ENCODE measurements at places on chromosomes 12 and 14.

- no peak for DNase-seq
Observed at GRCh38 chr14:76714470-76714869, 46.8 kb upstream of the VASH1 start.

GRCh38 chr12:53755451-53755891 is 3.7 kb upstream of the CISTR start:
- DNase-seq: no peak

DNA sequence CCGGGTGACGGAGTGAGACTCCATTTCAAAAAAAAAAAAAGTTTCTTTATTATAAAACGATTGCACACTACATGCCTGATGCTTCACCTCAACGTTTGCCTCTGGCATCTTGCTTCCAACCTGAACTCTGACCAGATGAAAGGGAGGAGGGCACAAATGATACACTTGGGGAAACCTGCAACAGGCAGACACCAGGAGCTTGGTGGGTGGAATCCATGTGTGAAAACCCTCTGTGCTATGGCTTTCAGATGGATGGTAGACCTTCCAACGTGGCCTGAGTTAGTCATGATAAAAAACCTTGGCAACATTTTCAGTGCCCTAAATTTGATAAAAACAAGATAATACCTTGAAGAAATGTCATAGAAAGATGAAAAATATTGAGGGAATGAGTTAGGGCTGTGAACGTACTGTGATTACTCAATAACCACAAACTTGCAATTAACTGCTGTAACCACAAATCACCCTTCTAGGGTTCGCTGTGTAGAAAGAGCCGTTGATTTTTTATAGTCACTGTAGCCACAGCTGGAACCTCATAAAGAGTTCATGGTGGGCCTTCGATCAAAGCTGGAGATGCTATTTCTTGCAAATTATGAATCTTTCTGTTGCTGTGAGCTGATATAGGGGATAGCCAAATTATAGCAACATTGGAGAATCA is 26.1 kb upstream of the GZMB start:
- DNase-seq: no peak

GRCh38 chr12:116194935-116195431 is 82.5 kb downstream of the MED13L start:
- no peak for DNase-seq

- no peak for DNase-seq
Observed at GRCh38 chr14:98171654-98172053, 1100.3 kb downstream of the BCL11B start.

GRCh38 chr14:77369285-77369684 is 7.6 kb downstream of the TMED8 start:
- no peak for DNase-seq

- DNase-seq: no peak
Observed at GRCh38 chr12:131455581-131456110, 255.2 kb upstream of the SFSWAP start.

DNA sequence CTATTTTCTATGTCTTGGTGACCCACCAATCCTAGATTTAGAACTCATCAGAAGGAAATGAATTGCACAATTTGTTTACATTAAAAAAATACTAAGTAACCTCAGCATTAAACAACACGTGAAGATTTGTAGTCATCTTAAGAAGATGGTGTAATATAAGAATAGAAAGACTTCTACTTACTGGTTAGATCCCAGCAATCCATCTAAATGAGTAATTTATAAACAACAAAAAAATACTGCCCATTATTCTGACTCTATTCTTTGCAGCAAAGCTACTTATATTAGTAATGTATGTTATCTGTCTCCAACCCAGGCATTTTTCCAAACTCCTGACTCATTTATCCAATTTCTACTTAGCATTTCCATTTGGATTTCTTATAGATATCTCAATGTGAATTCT is 67.8 kb downstream of the CD163L1 start:
- DNase-seq: no peak

DNA sequence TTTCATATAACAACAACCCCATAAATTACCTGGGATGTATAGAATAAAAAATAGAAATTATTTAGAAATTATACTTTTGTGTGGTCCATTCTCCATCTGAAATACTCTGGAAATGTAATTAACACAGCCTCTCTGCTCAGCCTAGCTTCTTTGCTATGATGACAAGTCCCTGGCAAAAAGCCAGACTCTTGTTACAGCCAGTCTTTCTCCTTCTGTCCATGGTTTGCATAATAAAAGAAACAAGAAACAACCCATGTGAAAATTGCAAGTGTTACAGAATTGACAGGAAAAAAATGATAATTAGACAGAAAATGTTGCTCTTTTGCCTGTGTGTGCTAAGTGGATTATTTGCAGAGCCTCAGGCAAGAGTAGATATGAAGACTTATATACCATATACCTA is 61.3 kb downstream of the C12orf50 start:
- no peak for DNase-seq

DNA sequence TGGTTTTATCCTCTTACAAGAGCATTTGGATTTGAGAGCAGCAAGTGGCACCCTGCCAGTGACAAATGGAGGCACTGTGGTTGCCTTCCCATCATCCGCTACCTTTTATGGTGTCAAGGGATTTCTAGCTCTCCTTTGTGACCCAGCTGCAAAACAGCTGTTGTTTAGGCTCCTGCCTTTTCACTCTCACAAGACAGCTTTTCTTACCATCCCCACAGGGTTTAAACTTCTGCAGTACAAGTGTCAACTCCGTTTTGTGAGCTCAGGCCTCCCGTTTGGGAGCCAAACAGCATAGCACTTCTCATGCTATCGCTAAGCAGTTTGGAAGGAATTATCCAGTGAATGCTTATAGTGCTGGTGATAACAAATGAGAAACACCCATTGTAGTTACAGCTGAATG is 331.4 kb downstream of the TMTC2 start:
- no peak for DNase-seq

- no peak for DNase-seq
Observed at GRCh38 chr12:20044846-20045245, 323.5 kb upstream of the PDE3A start.

DNA sequence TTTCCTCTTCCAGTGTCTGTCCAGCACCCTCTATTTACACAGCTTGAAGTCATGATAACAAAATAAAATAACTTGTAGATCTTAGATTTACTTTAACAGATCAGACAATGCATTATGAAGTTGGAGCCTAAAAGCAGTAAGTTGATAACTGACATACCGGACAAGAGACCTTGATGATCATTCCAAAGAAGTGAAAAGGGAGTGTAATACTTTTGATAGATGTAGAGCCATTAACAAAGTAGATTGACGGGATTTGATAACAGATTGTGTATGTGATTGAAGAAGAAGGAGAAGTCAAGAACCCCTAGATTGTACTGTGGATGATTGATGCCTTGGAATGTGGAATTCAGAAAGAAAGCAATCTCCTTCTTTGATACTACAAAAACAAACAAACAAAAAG is 403.8 kb upstream of the MGAT4C start:
- DNase-seq: no peak

- DNase-seq: no peak
Observed at GRCh38 chr12:46450279-46450748, 77.7 kb upstream of the SLC38A2 start.

DNA sequence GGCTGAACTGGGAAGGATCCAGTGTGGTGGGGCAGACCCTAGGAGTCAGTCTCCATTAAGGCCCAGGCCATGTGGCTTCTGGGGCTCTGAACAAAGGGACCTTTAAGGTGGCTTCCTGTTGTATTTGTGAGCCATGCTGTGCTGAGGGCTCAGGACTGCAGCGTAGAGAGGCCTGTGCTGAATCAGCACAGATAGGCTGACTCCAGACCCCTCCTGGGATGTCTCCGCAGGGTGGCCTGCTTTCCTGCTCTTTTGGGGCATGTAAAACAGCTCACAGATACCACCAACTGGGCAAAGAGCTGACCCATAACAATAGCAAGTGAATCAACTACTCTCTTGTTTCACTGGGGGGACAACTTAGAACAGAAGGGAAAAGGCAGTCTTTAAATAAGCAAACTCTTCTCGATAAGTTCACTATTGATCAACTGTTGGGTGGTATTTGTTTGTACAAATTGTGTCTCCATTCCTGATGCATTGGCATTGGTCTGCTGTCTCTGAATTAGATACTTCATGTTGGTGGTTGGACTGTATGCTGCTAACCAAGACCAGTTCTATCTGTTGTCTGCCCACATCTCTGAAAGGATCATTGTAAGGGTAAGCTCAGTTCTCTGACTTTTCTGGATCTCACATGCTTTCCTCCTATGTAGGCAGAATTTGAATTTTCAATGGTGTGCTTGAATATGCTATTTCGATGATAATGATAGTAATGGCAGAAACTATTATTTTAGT is 71.8 kb downstream of the MYRFL start:
- no peak for DNase-seq

DNA sequence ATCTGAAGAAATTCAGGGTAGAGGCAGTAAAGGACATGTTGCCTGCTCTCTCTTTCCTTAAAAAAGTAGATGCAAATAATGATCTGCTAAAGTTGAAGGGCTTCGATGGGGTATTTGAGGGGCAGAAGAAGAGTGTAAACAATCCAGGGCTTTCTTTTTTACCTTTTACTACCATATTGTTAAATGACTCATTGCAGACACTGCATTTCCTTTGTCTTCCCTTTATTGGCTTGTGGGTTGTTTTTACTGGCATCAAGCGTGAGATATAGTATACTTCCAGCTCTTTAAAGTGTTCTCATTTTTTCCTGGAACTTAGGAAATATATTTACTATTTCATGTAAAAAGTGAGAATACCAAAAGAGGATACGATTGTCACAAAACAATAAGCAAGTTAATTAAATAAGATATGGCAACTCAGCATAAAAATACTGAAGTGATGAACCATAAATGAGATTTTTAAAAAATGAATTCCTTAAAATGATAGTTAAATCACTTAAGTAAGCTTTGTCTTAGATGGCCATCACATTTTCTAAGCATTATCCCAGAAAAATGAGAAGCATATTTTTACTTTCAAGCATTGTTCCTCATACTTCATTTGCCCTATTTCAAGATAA is 72.3 kb upstream of the KRAS start:
- no peak for DNase-seq

GRCh38 chr14:103521951-103522563 is 573 bp downstream of the CKB start:
- DNase-seq: no peak

DNA sequence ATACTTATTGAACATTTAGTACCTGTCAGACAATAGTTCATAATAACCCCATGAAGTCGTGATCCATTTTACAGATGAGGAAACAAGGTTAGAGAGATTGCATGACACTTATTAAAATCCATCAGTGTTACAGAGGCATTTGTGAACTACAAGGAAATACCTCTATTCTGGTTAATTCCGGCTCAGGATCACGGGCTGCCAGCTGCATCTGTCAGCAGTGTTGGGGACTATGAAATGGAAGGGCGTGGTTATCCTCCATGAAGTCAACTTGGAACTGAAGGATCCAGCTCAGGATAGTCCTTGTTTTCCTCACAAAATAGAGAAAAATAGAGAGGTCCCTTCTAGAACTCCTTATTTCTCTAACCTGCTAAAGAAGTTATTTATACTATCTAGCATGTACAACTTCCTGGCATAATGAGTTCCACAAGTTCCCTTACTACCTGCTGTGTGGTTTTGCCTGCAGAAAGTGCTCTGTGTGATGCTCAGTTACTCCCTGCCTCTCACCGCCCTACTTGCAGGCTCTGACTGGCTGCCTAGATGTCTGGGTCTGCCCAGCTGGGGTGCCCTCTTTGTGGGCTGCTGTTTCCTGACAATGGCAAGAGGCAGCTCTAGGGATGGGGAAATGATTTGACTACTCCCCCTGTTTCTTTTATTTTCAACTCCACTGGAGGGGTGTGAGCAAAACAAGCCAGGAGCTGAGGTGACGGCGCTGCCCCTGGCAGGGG is 36.8 kb downstream of the PLXNC1 start:
- DNase-seq: no peak

- no peak for DNase-seq
Observed at GRCh38 chr12:87518481-87518880, 510.7 kb downstream of the C12orf50 start.

DNA sequence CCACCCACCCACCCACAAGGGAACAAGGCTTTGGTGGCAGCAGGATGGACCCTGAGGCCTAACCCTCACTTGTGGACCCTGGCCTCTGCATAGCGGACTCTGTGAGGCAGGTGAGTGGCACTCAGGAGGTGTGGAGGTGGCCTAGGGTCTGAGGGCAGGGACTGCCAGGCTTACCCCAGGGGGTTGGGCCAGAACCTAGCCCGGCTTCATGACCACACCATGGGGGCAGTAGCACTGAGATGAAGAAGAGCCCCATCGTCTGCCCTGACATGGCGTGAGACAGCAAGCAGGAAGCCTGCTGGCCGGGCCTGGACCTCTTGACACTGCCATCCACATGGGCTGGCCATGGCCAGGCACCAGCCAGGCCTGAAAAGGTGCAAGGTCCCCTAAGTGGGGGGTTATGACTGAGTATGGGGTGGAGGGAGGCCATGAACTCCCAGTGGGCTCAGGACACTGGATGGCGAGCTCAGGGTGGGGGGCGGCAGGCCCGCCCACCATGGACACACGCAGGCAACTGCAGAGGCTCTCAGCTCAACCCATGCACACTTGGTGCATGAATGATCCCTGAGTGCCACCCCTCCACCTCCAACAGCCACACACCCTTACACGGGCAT is 29.3 kb downstream of the JAG2 start:
- no peak for DNase-seq

GRCh38 chr14:52706286-52706685 is 714 bp upstream of the PSMC6 start:
- no peak for DNase-seq

DNA sequence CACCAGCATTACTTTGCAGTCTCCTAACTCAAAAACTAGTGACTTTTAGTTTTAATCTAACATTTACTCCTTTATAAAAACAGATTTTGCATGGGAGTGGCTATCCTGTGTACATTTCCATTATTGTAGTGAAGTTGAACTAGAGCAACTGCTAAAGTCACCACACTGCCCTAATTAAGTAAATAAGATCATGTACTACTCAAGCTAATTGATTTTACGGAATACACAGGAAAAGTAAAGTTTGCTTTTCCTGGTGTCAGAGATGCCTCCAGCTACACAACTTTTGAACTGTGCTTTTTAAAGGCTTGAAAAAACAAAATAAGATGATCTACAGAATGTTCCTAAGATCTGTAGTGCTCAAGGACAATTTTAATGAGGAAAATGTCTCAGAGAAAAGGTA is 50.4 kb upstream of the ATP2A2 start:
- no peak for DNase-seq

DNA sequence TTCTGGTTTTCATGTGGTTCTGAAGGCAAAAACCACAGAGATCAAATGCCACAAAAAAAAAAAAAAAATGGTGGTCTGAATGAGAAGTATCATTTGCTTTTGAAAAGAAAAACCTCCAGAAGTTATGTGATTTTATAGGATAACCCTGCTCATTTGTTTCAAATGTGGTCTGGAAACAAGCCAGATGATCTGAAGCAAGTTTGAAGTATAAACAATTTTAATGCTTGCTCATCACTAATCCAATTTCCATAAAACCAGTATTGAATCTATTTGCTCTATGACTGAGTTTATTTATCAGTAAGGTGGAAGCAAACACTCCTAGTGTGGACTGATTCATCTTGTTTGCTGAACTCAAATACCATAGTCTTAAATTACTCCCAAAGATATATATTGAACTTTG is 407.3 kb upstream of the FLRT2 start:
- peak; percentile 67 for DNase-seq
